Hematopoietic multipotent progenitor cell treated with erythropoietin and hydrocortisone succinate and interleukin-3 and kit ligand, for 17 days (in vitro differentiated cells): ENCODE measurements at places on chromosomes 7 and 10.

GRCh38 chr10:31215052-31215451, 104.0 kb upstream of the ZEB1 start:
- no peak for DNase-seq

- no peak for DNase-seq
These were observed 11.8 kb downstream of the FAS start for GRCh38 chr10:89002226-89002978.

DNA sequence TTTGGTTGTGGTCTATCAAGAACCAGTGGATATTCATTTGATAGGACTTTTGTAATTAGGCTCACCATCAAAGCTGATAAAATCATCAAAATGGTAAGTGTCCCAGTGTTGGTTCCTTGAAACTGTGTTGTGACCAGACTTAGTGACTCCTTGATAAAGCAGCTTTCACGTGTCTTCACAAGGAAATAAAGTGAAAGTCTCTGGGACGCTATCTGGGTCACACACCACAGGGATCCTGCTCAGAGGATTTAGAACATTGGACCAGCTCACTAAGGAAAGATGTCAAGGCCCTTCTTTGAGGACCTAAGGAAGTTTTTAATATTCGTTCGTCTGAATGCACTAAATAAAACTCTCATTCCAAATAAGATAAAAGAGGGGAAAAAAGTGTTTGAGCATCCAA, 193.1 kb downstream of the RNLS start:
- no peak for DNase-seq

- DNase-seq, result no peak
These were observed 241.6 kb downstream of the SNX10 start for GRCh38 chr7:26533217-26533616.

DNA sequence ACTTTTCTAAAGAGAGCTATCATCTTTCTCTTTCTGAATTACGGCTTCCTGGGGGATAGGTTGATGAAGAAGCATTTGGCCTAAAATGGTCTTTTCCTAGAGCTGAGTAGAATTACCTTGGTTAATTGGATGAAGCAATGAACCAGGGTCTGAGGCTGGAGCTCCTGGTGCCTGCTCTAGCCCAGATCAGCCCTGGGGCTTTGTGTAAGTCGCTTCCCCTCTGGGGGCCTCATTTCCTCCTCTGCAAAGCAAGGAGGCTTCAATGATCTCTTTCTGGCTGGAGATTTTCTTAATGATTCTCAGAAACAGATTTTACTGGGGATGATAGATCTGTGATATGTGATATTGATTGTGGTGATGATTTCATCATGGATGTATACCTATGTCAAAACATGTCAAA, 3.5 kb upstream of the CPA2 start:
- no peak for DNase-seq

- DNase-seq, result no peak
These were observed 33.2 kb upstream of the TLX1 start for GRCh38 chr10:101097881-101098280.

GRCh38 chr10:93541402-93542357, 24.8 kb upstream of the FFAR4 start:
- no peak for DNase-seq

- no peak for DNase-seq
These were observed 88.2 kb upstream of the ANKRD1 start for GRCh38 chr10:91009121-91009520.

- no peak for DNase-seq
These were observed 11.8 kb downstream of the RASGEF1A start for GRCh38 chr10:43254881-43255633.

- no peak for DNase-seq
These were observed 92.6 kb downstream of the MLLT10 start for GRCh38 chr10:21626457-21627161.

GRCh38 chr7:50660830-50661175, 95.6 kb upstream of the DDC start:
- DNase-seq, result no peak

- no peak for DNase-seq
These were observed 86.9 kb downstream of the AOAH start for GRCh38 chr7:36637417-36637816.

DNA sequence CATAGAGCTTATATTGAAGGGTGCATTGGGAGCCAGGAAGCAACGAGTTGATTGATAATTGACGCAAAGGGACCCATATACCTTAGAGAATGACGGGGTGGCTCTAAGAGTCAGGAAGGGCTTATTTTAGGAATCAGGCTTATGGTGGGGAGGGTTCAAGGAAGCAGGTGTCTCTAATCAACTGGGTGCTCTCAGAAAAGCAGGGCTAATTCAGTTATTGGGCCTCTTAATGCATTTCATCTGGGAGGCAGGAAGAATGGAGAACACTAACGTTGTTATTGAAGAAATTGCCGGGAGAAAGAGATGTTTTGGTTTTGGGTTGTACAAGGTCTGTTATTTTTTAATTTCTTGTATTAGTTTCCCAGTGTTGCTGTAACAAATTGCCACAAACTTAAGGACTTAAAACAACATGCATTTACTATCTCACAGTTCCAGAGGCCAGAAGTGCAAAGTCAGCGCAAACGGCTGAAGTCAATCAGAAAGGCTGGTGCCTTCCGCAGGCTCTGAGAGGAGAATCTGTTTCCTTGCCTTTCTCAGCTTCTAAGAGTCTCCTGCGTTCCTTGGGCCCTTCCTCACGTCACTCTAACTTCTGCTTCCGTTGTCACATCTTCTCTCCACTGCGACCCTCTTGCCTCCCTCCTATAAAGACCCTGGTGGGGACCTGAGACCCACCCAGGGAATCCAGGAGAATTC, 328.4 kb upstream of the C7orf33 start:
- no peak for DNase-seq

GRCh38 chr7:99287779-99288534, 15.3 kb downstream of the MYH16 start:
- DNase-seq, result no peak

GRCh38 chr7:74021546-74022320, 6.2 kb upstream of the ELN start:
- no peak for DNase-seq

DNA sequence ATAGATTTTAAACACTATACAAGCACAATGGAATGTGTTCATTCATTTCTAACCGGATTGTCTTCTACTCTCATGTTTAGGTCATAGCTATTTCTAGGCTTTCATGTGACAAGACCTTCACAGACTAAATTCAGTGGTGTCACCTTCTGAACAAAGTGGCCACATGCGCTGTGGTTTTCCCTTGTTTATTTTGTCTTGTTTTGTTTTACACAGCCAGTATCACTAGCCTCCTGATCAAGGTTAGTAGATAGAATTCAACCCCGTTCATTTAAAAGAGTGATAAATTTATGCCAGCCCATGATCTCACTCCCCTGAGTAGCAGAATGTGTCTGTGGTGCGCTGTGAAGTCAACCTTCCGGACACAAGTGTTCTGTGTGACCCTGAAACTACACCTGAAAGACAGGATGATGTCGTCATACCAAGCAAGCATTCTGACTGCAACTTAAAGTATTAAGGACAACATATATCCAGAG, 209.1 kb downstream of the CREB5 start:
- no peak for DNase-seq

- DNase-seq, result no peak
These were observed 109.1 kb downstream of the ELAPOR2 start for GRCh38 chr7:86950360-86950759.

- no peak for DNase-seq
These were observed 4.6 kb upstream of the TWIST1 start for GRCh38 chr7:19121977-19122588.

DNA sequence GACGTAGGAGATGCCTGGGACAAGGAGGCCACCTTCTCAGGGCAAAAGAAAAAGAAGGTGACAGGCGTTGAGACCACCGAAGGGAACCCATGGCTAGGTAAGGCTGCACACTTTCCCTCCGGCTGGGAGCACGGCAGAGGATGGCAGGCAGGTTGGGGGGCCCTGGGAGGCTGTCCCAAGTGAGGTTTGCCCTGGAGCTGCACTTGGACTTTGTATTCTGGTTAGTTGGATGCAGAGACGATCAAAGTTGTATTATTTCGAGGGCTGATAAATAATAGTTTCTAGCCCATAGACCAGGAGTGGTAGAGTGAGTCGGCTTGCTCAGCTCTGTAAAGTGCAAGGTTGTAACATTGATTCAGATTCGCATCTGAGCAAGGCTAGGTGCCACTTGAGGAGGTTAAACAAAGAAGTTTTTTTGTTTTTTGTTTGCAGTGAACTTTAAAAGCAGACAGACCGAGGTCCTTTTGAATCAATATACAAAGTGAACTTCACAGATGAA, 608 bp downstream of the ENTPD7 start:
- DNase-seq, result no peak

GRCh38 chr7:96316949-96317348, 4.9 kb downstream of the SLC25A13 start:
- DNase-seq, result no peak

GRCh38 chr7:70183278-70183677, 585.0 kb downstream of the AUTS2 start:
- no peak for DNase-seq

DNA sequence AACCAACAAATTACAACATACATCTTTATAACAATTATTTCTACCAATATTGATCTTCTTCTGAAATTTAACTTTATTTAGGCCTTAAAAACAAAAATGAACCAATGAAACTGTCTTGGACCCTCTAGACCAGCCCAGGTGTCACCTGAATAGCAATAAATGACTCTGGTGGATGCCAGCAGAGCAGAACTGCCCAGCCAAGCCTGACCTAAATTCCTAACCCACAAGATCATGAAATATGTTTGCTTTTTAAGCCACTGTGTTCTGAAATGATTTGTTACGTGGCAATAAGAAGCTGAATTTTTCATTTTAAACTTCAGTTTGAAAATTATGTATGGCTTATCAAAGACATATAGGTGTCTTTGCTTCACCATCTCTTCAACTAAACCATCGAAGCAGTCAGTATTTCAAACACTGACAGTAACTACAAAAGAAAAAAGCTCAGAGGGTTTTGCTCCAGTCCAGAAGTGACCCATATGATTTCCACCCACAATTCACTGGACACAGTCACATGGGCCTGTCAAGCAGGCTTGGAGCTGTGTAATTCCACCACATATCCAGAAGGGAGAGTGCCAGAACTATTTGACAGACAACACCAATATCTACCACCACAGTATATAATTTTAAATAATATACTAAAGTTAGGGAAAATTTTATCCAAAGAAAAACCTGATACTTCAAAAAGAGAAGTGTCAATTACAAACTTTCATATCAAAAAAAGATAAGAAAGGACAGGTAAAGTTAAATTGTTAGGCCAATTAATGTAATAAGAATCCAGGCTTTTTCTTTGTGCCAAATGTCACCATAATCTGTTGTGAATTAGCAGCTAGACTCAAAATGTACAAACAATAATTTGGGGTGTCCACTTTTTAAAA, 94.5 kb downstream of the KMT2C start:
- DNase-seq, result peak; percentile 46
